Pulmonary artery endothelial cell (primary cell): ENCODE measurements at places on chromosomes 5 and 9.

- DNase-seq, result no peak
These were observed 67.9 kb downstream of the PSMB7 start for GRCh38 chr9:124347206-124347967.

DNA sequence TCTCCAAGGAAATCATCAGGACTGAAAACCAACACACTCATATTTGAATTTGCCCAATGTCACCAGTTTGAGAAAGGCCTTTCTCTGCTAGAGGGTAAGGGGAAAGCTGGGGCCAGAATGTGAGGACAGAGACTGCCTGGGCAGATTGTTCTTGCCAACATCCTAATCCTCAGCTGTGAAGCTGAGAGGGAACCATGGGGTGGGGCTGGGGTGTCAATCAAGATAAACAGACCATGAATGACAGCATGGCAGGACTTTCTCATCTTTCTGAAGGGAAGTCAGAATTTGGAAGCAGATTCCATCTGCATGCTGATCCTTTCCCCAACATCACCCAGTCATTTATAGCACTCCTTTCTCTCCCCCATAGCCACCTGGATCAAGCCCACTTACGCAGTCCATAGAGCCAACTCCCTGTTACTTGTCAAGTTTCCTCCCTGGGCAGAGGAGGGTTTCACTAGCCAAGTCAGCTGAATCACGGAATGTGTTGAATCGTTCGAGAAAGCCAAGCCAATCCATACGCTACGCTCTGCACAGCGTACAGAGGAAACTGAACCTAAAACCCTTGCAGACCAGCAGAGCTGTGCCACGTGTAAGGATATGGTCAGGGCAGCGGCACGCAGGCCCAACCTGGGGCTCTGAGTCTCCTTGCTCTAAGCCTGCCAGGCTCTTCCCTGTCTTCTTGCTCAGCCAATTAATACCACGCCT lies 14.9 kb downstream of the GLDC start:
- DNase-seq, result no peak

DNA sequence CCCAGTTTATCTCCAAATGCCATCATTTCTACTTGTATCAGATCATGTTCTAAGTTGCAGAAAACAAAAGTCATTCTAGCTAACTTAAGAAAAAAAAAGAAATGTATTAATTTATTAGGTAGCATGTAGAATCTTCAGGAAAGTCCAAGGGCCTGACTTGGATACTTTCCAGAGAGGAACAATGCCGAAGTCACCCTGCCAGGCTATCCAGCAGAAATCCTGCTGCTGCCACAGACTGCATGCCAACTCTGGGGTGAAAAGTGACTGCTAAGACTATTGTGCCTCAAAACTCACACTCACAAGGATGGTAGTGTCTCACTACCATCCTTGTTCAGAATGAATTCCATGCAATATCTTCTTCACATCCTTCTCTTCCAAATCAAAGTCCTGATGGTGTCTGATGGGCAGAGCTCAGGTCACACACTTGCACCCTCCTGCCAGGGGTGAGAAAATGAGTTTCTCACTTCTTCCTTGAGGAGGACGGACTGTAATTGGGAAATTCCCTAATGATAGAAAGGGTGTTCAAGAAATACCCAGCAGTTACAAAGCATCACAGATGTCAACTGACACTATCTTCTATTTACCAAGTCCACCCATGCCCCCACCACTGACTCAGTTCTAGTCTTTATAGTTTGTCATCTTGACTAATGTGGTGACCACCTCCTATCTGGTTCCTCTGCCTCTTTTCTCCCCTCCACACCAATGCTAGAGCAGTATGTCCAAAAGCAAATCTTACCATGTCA lies 279.4 kb downstream of the CWC27 start:
- DNase-seq, result no peak

DNA sequence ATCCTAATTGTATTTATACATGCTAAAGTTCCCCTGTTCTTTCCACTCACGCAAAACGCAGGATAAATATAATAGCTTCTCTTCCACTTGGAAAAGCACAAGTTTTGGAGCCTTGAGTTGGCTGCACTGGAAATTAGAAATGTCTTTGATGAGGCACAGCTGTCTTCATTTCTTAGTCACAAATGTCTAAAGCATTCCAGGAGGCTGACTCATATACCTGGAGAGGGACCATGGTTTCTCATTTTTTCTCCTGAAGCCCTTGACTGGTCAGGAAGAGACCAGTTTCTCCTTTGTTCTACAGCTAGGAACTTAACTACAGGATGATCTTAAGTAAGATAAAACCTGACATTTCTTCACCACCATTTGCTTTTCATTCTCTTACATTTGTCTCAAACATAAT lies 16.2 kb downstream of the MTX3 start:
- DNase-seq, result no peak

- DNase-seq, result no peak
These were observed 76.9 kb downstream of the CDH6 start for GRCh38 chr5:31270396-31270795.

DNA sequence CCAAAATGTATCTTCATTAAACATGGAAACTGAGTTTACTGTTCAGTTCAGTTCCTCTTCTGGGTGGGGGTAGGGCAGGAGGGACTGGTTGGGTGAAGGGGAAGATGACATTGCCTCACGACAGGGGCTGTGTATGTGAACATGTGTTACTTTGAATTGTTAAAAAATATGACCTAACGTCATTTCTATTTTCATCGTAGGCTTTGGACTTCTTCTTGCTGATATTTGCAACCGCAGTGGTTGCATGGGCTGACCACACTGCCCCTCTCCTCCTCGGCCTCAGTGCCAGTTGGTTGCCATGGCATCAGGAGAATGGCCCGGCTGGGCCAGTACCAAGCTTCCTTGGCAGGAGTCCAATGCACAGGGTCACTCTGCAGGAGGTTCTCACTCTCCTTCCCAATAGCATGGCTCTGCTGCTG lies 41.5 kb downstream of the HACD4 start:
- no peak for DNase-seq

DNA sequence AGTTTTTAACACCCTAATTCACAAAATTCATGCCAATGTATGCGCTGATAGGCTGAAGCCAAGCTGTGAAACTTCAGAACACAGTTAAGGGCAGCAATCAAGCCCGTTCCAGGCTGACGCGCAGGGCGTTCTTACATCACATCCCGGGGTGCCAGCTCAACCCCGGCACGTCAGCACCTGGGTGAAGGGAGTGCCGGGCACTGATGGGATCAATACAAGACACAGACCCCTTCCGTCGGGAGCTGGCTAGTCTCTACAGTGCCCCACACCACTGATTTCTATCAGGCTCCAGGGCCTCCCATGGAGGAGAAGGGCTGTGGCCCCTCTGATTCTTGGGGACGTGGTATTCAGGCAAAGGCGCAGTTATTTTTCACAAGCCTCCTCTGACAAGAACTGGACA lies 12.0 kb downstream of the BARHL1 start:
- DNase-seq, result no peak

DNA sequence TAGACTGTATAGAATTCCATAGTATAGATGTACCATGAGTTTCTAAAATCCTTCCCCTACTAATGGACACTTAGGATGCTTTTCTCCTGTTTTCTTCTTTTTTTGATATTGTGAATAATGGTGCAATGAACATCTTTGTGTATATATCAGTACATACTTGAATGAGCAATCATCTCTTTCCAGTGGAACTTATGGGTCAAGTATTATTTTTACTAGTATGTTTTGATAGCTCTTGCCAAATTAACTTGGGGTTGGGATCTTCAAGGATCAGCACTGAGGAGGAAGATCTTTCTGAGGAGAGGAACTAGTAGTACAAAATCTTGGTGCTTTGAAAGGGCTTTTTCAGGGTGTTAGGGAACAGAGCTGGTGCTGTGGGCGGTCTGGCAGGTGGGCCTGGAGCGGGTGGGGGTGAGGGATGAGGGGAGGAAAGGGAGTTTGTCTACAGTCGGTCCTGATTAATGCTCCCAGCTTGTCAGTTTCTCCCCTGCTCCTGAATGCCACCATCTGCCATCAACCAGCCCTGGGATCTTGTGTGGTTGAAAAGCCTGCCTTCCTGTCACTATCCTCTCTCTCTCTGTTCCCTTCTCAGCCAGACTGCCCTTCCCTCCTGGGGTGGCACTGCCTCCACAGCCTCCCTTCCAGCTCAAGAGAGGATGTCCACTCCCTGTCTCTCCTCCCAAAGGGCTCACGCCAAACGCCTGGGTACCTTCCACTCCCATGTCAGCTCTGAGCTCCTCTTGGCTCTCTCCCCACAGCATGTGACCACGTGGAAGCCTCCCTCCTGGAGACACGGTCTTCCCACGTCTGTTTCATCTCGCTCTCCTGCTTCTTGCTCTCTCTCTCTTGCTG lies 185.9 kb downstream of the DAB2IP start:
- no peak for DNase-seq
